NCI-H1436 treated with DMSO at 0.1 percent for 48 hours (cell line): ENCODE measurements at places on chromosomes 1 and 21.

DNA sequence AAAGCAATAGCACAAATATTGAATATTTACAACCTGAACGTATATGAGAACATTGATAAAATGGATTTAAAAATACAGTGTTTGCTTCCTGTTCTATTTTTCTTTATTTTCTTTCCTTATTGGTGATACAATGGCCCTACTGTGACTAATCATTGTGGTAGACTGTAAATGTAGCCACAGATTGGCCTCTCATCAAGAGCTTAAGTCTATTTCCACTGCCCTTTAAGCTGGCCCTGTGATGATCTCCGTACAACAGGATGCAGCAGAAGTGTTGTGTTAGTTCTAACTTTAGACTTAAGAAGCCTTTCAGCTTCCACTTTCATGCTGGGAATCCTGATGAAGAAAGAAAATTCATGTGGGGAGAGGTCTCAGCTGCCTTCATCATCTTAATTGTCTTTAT is 285.6 kb upstream of the B3GALT2 start:
- DNase-seq, result no peak

DNA sequence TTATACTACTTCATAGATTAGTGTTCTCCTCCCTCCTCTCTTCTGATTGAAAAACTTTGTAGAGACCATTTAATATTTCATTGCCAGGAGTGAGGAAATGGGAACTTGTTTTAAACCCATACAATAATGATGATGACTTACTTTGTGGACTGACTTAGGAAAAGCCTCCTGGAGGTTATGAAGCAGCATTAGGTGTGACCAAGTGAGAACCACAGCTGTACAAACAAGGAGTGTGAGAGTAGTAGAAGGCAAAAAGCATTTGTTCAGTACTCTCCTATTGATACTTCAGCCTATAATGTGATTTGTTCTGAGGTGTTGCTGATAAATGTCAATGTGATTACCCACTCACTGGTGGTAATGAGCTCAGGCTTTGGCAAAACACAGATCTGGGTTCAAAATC is 8.4 kb downstream of the TIPRL start:
- DNase-seq, result no peak

DNA sequence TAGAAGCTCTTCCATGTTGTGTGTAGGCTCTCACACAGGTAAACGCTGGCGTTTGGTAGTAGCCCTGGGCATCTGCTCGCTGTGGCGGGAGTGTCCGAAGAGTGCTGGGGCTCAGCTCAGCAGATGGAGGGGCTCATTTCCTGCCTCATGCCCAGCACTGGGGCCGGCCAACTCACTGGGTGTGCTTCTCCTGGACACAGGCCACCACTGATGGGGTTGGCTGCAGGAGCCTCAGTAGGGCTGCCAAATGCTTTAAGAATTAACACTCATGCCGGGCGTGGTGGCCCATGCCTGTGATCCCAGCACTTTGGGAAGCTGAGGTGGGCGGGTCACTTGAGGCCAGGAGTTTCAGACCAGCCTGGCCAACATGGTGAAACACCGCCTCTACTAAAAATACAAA is 20.9 kb downstream of the UQCRHL start:
- no peak for DNase-seq

GRCh38 chr1:39876144-39876543 is 7.2 kb downstream of the TRIT1 start:
- DNase-seq, result no peak

DNA sequence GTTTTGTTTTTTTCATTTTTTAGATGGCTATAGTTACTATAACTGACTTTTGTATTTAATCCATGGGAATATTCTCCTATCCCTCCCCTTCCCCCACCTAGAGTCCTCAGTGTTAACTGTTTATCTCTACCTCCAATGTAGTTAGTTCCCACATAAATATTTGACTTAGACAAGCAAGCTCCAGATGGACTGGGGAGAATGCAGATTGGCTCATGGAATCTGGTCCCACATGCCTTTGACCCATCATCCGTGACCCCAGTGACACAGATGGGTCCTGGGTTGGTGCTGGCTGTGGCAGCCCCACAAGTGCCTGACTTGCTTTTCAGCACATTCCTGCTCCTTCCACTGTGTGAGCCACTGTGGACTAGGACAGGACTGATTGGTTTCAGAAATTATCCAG is 41.8 kb downstream of the ATP2B4 start:
- no peak for DNase-seq

DNA sequence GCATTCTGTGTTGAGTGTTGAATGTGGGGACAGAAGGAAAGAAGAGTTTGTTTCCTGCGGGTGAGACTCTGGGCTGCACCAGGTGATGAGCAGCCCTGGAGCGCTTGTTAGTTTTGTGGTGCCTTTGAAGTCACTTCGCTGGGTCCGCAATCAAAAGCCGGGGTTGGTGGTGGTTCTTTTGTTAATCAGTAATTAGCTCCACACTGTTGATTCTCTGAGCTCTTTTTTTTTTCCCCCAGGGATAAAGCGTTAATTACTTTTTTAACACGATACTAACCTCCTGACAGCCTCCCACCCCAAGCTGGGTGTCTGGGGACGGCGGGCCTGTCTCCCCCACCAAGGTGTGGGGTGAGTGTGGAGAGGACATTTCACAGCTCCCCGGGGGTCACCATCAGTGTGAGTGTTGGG is 56.6 kb downstream of the AGPAT3 start:
- no peak for DNase-seq

DNA sequence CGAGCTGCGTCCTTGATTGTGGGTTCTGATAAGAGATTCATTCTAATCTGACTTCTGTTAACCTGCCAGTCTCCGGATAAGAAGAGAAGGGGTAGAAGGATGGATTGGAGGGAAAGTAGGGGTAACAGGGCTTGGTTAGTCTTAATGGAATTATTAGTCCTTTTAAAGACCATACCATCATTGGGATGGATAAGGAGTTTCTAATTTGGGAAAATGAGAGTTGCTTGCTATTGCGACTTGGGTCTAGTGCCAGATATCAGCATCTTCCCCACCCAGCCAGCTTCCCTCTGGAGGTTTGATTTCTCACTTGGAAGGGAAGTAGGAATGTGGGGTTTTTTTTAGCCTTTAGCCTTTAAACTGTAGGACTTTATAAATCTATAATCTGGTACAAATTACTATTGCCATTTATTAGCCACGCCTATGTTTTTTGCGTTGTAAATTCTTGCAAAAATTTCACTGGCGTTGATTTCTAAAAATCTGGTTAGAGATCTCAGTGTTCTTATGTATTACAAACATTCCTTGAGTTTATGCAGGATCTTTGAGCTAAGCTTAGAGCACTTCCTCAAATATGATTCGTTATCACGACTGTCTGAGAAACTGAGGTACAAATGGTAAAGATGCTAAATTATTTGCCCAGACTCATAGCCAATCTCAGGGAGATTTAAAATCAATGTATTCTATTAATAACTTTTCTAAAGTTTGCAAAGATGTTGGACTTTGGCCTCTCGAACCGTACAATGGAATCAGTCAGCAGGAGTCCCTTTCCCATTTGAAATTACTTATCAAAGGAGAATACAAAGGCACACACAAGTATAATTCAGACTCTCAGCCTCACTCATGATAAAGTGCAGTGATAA is 1.3 kb downstream of the FAM20B start:
- no peak for DNase-seq

DNA sequence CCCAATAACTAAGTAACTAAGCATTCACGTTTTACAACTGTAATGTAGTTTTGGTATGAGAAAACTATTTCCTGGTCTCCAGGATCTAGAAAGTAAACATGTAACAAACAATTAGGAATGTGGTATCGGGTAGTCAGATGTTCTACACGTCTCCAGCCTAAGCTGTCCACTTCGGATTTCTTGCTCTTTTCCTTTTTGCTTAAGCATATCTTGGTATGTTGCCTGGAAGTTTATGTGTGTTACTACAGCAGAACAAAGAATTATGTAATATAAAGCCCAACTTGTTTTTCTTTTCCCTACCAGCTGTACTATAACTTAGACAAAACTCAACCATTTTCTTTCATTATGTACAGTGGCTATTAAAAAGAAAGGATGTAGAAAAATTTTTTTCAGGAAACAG is 20.4 kb upstream of the WARS2 start:
- no peak for DNase-seq

DNA sequence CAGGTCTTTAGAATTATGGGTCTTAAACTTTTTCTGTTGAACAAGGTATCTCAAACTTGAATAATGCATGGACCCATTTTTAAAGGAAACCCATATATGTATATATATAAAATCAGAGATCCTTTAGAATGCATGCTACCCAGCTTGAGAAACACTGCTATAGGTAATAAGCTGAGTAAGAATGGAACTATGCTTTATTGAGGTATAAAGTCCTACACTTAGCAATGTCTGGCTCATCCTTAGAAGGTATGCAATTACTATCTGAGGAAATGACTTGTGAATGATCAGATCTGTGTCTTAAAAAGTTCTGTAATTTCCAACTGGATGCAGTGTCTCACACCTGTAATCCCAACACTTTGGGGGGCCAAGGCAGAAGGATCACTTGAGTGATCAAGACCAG is 11.2 kb downstream of the TRAF3IP3 start:
- DNase-seq, result no peak

GRCh38 chr1:23551849-23552248 is 7.5 kb downstream of the ID3 start:
- DNase-seq, result no peak

- DNase-seq, result no peak
Observed at GRCh38 chr1:208135354-208135753, 108.8 kb downstream of the PLXNA2 start.

DNA sequence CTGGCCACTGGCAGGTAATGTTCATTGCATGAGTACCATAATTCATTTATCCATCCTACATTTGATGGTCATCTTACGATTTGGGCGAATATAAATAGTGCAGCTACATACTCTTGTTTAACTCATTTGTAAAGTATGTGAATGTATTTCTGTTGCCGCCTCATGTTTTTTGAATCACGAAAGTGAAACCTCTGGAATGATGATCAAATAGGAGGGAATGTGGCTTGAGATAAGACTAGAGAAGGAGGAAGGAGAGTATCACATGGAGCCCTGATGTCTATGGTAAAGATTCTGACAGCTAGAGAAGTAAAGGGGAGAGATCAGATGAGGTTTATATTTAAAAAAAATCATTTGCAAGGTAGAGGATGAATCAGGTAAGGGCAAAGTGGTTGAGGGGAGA is 8.0 kb downstream of the MRPS14 start:
- no peak for DNase-seq

- DNase-seq, result no peak
Observed at GRCh38 chr1:244346972-244347618, 104.6 kb downstream of the ADSS2 start.

GRCh38 chr1:205304695-205305070 is 16.9 kb downstream of the NUAK2 start:
- no peak for DNase-seq

- no peak for DNase-seq
Observed at GRCh38 chr21:41766883-41767605, at the start of gene RIPK4. Gene RIPK4, minus strand, starts transcription at chr21:41767052. Its CDS starts 11 bp downstream, at chr21:41767041.

- no peak for DNase-seq
Observed at GRCh38 chr1:219210067-219210466, 36.4 kb downstream of the LYPLAL1 start.

DNA sequence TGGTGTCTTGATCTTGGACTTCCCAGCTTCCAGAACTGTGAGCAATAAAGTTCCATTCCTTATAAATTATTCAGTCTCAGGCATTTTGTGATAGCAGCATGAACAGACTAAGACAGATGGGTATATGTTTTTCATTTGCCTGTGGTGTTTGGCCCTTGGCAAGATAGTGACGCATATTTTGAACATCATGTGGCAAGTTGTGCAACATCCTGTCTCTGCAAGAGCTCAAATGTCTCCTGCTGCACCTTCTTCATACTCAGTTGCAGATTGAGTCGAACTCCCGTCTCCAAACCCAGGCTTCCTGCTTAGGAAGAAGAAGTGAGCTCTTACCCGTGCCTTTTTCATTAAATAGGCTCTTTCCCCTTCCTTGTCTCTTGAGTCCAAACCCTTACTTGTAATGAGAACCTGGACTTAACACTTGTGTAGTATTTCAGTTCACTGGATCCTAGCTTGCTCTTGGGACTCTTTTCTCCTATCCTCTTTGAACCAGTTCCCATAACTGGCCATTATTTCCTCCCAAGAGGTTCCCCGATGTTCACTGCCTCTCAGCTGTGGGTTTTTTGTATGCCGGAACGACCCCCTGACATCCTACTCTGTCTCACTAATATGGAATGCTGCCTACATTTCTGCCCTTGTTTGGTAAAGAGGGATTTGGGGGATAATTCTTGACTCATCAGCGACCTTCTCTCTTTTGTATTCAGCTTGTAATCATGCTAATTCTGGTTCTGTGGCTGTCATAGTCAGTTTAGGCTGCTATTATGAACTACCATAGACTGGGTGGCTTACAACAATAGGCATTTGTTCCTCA is 125.0 kb upstream of the KCNK2 start:
- DNase-seq, result no peak

GRCh38 chr1:79089946-79090345 is 83.4 kb upstream of the ADGRL4 start:
- DNase-seq, result no peak

DNA sequence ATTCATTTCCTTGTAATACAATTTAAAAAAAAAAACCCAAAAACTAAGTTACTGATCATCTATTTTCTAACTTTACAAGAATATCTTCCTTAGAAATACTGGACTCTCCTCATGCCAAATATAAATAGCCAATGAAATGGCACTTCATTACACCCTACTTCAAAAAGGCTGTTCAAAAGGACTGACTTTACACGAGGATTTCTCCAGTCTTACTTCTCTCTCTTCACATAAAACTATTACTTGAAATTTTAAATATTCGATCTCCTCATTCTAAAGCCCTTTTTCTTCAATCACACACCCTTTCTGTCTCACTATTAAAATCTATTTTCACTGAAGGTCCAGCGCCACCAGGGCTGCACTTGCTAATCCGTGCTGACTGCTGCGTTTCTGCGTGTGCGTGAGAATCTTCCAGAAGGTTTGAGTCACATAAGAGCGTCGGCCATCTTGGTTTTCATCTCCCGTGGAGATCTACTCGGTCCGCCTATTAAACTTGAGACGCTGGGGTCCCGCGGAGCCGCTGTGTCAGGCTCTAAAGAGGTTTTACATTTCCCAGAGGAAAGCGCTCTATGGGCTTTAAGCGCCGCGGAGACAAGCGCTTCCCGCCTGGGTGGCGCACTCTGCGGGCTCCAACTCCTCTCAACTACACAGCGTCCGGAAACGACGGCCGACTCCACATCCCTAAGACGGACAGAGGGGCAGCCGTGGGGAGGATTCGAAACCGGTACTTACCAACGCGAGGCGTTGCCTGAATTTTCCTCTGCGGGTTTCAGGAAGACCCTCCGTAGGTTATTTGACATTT is 631 bp downstream of the LRIF1 start:
- DNase-seq, result peak; percentile 41

GRCh38 chr1:96845464-96845863 is 123.9 kb downstream of the PTBP2 start:
- no peak for DNase-seq

GRCh38 chr21:34883491-34884271 is 165.4 kb downstream of the RUNX1 start:
- DNase-seq, result no peak
